8988T (cell line): ENCODE measurements at places on chromosomes 12 and 14.

DNA sequence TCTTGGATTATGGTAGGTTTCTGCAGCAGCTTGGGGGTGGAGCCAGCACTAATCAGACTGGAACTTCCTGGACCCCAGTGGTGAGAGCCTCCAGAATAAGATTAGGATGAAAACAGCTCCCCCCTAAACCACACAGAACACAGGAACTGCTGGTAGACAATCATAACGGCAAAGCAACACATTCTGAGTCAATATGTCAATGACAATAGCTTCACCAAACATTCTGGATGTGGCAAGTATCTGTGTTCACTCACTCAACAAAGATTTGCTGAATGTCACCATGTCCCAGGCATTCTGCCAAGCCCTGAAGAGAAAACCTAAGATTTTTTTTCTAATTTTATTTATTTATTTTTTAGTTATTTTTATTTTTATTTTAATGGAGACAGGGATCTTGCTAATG, 65.2 kb downstream of the LRRC74A start:
- no peak for DNase-seq

- DNase-seq, result no peak
Observed at GRCh38 chr12:24821691-24822090, 127.2 kb downstream of the BCAT1 start.

- DNase-seq, result no peak
Observed at GRCh38 chr12:69331909-69332684, 16.1 kb upstream of the LYZ start.

GRCh38 chr12:67523538-67523937, 125.0 kb upstream of the DYRK2 start:
- DNase-seq, result no peak

DNA sequence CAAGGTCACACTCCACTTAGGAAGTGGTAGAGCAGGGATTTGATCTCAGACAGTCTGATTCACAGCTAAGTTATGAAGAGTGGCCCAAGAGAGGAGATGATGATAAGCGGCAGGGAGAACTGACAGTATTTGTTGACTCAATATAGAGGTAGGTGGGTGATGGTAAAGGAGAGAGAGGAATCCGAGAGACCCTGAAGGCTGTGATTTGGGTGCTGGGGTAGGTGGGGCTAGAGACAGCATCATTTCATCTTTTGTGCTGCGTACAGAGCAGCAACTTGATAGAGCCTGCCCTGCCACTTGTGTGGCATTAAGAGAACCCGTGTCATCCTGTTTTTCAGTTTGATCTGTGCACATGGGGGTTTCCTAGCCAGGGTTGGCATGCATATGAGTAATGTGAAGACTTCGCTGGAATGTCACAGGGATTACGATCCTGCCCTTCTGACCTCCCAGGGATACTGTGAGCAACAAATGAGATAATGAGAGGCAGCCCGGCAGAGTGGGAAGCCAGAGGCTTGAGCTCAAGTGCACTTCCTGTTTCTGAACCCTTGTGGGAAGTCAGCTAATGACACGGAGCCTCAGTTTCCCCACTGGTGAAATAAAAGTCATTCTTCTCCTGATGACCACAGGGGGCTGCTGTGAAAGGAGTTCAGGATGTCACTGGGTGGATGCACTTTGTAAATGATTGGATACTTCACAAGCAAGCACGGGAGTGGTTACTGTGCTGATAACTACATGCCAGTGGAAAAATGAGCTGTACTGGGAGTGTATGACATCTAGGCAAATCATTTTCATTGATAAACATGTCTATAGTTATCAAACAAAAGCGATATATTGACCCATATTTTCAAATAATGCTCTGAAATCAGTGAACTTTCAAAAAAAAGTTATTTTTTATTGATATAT, 59.5 kb upstream of the IGF1 start:
- no peak for DNase-seq

GRCh38 chr14:100568998-100569733, 18.1 kb downstream of the BEGAIN start:
- no peak for DNase-seq

DNA sequence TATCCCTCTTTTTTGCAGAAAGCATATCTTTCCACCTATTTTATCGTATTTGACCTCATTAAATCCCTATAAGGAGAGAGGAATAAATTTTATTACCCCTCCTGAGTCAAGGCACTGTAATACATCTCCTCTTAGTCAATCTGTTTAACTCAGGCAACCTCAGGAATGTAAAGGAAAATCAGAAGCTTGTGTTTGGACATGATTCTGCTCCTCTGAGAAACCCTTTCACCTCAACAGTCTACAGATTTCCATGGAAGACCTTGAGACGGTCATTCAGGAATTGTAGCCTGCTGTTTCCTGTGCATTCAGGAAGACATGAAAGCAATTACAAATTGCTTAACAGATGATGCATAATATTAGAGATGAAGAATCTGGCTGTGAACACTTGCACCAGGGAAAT, 360.8 kb downstream of the PAWR start:
- DNase-seq, result no peak

DNA sequence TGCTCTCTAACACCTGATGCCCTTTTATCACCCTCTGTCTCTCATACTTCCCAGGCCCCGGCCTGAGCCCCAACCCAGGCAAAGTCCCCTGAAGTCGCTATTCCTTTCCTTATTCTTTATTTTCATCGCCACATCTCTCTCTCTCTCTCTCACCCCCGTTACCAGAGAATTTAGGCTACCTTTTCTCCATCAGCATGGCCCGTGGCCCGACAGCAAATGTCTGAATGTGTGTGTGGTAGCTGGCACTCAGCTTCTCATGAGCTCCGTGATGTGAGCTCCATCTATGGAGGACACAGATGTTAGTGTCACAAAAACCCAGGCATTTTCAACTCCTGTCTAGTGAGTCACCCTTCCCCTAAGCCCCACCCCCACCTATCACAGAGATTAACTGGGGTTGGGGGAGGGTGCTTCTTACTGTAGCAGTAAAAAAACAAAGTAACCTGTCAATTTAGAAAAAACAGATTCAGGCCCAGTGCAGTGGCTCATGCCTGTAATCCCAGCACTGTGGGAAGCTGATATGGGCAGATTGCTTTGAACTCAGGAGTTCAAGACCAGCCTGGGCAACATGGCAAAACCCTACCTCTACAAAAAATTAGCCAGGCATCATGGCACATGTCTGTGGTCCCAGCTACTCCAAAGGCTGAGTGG, 53.8 kb downstream of the VCPKMT start:
- DNase-seq, result no peak

DNA sequence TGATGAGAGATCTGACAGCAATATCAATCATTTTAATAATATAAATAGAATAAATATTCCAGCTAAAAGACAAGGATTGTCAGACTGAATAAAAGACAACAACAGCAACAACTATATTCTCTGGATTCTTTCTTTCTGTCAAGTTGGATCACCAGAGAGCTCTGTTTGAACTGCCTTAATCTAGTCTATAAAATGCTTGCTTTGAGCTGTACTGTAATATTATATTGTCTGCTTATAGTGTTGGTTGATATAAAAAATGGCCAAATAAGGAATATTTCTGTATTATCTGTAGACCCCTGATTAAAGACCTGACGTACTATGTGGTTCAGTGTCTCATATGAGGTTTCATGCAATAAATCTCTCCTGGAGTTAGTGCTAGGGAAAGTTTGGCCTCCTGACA, 46.3 kb upstream of the CSRP2 start:
- no peak for DNase-seq

- no peak for DNase-seq
Observed at GRCh38 chr14:103741876-103742275, 26.3 kb downstream of the ZFYVE21 start.

- DNase-seq, result no peak
Observed at GRCh38 chr14:69287098-69288010, 27.4 kb downstream of the GALNT16 start.

DNA sequence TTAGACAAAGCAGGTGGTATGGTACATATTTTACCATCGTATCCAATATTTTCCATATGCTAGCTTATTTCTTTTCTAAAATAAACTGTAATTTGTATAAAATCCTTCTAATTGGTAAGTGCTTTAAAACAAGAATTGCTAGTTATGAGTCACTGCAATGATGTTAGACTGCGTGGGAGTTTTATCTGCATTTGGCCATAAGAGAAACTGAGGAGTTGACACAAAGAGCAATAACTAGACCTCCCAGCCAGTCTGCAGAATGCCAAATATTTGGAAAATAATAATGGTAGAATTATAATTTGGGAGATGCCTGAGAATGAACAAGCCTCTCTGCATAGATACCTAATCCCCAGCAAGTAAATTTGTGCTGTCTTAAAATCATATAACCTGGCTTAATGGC, 61.7 kb upstream of the PTPRR start:
- DNase-seq, result no peak

DNA sequence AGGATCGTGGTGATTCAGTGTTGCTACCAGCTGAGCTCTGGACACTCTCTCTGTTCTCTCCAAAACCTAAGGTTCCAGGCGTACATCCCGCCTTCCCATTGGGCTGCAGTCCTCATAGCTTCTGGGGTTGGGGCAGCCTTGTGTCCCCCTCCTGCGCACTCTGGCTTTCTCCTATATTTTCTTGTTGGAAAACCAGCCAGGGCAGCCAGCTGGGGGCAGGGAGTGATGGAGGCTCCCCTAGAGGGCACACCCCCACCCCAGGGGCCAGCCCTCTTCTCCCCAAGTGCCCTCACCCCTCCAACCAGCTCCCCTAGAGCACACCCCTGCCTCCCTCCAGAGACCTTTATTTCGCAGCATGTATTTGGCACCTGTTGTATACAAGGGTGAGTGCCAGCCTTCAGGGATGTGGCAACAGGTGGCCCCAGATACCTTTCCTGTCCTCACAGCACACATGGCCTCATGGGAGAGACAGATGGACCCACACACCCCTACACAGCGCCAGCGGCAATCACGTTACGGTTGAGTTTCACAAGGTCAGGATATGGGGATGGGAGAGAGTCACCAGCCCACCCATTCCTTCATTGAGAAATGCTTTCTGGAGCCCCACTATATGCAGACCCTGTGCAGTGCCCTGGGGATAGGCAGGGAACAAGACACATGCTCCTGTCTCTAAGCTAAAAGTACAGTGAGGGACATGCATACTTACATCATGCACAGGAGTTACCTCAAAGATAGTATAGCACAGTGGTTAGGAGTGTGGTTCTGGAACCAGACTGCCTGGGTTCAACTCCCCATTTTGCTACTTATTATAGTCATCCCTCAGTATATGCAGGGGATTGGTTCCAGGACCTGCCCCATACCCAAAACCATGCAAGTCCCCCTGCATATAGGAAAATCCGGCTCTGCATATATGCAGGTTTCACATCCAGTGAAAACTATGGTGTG, 141.1 kb downstream of the PHETA1 start:
- no peak for DNase-seq

GRCh38 chr14:91418387-91419043, 895 bp upstream of the CCDC88C start:
- DNase-seq, result no peak

- no peak for DNase-seq
Observed at GRCh38 chr12:103524238-103524875, 28.6 kb upstream of the C12orf42 start.

DNA sequence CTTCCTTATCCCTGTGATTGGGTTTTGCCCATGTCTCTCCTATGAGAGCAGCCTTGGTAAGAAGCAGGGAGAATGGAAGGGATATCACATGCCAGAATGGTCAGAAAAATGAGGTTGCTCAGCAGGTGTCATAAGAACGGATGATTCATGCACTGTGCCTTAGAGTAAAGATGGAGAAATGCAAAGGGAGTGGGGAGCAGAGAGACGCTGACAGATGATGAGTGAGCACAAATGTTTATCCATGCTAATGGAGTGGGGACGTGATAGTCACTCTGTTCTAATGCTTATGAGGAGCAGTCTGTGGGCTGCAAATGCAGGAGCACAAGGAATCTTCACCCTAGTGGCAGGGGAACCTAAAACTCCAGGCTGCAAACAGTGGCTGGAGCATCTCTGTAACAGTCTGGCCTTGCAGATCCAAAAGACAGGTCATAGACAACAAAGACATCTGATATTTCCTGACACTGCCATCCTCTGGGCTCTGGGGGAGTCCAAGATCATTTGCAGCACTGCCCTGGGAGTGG, 243.2 kb downstream of the CACNA1C start:
- DNase-seq, result no peak

DNA sequence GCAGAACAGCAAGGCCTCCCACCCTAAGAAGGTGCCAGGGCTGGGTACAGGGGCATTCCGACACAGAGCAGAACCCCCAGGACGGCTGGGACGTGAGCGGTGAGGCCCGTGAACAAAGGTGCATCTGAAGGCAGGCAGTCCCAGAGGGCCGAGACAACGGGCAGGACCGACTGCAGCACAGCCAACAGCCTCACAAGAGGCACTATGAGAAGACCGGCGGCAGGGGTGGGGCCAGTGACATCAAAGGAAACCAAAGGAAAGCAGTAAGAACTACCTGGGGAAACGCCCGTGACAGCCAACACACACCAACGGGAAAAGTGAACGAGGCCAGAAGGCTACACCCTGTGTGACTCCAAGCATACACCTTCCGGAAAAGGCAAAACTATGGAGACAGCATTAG, 9.1 kb downstream of the BTBD6 start:
- no peak for DNase-seq

DNA sequence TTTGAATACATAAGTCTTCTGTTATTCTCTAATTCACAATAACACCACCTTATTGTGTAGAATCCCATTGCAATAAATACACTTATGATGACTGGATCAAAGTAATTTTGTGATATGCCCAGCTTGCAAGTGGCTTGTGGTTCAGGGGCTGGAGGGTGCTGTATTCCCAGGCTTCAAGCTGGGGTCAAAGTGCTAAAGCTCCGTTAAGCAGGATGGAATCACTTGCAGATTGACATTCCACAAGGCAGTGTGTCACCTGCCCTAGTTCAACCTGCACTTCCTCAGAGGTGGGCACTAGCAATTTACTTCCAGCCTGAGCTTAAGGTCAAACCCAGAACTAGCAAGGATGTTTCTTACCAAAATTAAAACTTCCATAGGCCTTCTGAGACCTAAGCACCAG, 166.6 kb downstream of the SSPN start:
- no peak for DNase-seq

GRCh38 chr12:92462527-92462926, 240.3 kb upstream of the PLEKHG7 start:
- DNase-seq, result no peak

DNA sequence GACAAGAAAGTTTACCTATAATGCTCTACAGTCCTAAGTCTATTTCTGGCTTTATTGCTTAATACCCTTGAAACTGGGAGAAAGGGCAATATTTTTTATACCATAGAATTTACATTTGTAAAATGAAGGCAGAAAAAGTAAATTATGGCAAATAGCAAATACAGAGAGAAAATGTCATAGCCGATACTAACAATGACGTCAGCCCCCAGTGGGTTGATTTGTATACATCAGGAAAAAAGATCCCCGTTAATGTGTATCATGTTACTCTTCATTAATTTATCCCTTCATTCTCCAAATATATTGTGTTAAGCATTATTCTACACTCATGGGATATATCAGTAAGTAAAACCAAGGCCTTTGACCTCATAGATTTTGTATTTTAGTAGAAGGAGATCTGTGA, 445.1 kb upstream of the SYT1 start:
- DNase-seq, result no peak
